GM12891 (cell line): ENCODE measurements at places on chromosomes 1 and 21.

- no peak for DNase-seq
Measured at GRCh38 chr1:214002060-214002459, 14.3 kb downstream of the PROX1 start.

GRCh38 chr21:45997205-45997494 lies 15.6 kb downstream of the COL6A1 start:
- DNase-seq: no peak

GRCh38 chr1:206472454-206472853 lies 2.2 kb downstream of the IKBKE start:
- no peak for DNase-seq

DNA sequence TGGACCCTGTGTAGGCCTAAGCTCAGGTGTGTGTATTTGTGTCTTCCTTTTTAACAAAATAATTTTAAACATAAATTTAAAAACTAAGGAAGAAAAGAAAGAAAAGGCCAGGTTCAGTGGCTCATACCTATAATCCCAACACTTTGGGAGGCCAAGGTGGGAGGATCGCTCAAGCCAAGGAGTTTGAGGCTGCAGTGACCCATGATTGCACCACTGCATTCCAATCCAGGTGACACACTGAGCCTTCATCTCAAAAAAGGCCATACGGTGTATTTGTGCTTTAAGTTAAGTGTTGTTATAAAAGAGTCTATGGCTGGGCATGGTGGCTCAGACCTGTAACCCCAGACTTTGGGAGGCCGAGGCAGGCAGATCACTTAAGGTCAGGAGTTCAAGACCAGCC lies 8.3 kb downstream of the RAB3B start:
- DNase-seq: no peak

DNA sequence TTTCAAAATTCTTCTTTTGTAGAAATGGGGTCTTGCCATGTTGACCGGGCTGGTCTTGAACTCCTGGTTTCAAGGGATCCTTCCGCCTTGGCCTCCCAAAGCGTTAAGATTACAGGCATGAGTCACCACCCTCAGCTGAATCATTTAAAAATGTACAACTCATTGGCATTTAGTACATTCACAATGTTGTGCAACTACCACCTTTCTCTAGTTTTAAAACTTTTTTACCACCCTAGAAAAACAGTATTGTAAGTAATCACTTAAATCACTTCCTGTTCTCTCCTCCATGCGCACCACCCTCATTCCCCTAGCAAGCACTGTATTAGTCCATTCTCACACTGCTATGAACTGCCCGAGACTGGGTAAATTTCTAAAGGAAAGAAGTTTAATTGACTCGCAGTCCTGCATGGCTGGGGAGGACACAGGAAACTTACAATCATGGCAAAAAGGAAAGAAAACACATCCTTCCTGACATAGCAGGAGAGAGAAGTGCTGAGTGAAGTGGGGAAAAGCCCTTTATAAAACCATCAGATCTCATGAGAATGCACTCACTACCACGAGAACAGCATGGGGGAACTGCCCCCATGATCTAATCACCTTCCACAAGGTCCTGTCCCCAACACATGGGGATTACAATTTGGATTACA lies 14.4 kb upstream of the THEM5 start:
- DNase-seq: no peak

GRCh38 chr1:118988186-118989005 lies at the start of gene TBX15:
Gene TBX15 (minus strand): TSS chr1:118988343. CDS start chr1:118987795, 548 bp downstream.
- no peak for DNase-seq

DNA sequence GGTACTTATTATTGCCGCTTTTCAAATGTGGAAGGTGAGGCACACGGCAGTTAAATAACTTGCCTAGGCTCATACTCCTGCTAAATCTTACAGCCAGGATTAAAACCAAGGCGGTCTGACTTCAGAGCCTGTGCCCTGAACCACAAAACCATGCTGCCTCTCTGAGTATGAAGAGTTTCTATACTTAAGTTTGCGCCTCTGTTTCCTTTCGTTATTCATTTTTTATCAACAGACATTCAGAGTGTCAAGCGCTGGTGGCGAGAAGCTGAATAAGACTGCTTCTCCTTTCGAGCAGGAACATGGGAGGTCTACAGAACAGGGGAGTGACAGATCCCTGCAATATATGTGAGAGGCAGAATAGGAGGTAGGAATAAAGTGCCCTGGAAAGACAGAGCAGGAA lies 96.0 kb upstream of the DUSP10 start:
- no peak for DNase-seq

DNA sequence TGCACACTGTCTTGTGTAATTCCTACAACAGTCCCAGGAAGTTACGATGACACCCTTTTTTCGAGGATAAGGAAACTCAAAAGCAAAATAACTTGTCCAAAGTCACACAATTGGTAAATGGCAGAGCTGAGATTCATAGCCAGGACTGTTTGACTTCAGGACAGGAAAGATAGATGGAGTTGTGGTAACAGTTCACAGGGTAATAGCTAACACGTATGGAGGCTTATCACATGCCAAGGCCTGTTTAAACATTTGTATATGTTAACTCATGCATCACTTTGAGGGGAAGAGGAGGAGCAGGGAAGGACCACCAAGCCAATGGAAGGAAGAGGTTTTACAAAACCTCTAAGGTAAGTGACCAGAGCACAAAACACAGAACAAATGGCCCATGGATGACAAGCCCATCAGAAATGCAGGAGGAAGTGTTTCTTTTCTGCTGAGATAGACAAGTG lies 2.8 kb downstream of the DHCR24 start:
- no peak for DNase-seq

GRCh38 chr1:25037174-25038074 lies 107.3 kb upstream of the RUNX3 start:
- DNase-seq: peak; percentile 67

DNA sequence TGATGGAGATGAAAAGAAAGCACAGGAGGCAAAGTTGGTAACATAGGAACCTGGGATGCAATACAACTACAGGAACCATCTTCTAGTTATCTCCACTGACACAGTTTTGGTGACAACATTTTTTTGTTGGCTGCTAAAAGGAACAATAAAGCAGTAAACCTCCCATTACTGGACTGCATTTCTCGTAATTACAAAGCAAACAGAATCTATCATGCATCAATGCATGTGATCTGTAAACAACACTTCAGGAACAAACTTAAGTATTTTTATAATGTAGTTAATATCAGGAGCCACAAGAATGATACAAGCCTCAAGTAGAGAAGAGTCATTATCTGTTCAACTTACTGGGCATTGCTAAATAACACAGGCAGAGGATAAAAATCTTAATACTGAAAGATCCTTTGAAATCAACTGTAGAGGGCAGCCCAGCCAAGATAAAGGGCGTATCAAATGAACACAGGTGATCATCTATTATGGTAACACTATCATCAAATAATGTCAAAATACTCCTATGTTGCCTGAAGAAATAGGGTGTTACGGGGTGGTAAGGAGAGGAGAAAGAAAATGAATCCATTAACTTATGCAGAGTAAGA lies 193.3 kb downstream of the EIF4G3 start:
- DNase-seq: no peak

GRCh38 chr1:172085317-172085716 lies 244.0 kb downstream of the DNM3 start:
- no peak for DNase-seq

DNA sequence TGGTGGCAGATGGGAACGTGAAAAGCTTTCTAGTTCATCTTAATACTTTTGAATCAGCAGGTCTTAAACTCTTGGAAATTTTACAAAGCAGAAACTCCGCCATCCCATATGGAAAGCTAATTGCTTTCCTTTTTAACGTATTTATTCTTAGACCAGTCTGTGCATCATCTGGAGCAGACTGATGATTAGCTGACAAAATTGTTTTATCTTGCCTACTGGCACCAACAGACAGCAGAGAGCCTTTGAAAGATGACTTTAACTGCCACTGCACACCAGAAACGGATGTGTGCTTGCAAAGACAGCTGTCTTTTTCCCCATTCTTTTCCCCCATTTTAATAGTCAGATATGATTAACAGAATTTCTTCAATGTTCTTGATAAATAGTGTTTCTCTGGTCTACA lies 97.0 kb downstream of the PLD5 start:
- no peak for DNase-seq

DNA sequence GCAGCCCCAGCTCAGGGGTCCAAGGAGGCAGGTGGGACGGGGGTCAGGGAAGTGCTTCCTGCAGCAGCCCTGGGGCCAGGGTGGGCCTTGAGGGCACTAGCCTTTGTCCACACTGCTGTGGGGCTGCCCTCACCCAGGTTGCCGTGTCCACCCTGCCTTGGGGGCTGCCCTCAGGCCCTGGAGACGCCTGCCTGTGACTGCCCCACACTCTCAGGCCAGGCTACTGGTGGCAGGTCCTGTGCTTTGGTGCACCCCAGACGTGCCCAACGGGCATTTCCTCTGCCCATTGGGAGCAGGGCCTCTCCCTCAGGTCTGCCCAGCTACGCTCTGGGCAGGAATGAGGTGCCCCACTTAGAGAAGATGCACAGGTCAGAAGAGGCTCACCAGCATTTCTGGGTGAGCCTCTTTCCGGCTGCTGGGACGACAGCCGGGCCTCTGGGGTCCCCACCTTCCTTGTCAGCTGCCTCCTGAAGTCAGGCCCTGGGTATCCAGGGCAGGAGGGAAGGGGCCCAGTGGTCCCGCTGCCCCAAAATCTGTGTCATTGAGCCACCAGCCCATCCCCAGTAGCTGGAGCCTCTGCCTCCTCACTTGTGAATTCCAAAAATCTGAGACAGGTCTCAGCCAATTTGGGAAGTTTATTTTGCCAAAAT lies 2.7 kb upstream of the MMEL1 start:
- no peak for DNase-seq

DNA sequence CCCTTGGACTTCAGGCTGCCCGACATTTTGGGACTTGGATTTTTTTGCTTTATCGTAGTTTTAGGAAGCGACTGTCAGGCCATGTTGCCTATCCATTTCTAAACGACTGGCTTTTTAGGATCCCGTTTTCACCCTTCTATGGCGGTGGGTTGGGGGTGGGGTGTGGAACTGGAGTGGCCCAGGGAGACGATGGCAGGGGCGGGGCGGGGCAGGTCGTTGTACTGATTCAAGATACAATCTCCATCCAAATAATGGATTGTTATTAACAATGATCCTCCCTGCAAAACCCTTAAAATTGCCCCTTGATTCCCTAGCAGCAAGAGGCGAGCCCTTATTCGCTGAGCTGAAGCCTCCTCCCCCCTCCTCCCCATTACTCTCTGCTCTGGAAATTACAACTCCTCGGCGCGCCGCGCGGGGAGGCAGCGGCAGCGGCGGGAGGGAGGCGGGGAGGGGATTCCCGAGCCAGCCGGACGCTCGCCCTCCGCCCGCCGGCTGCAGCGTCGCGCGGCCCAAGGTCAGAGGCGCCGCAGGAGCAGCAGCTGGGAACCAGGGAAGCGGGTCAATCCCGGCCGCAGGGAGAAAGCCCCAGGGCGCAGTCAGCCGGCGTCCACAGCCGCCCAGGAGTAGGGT lies at the start of gene TRIM67:
TSS of gene TRIM67 (plus strand) at position 392 of the 630 bp plus-strand sequence. CDS start 912 bp downstream, outside the sequence.
- peak; percentile 27 for DNase-seq

- DNase-seq: no peak
Measured at GRCh38 chr1:230568676-230569075, 73.6 kb upstream of the COG2 start.

DNA sequence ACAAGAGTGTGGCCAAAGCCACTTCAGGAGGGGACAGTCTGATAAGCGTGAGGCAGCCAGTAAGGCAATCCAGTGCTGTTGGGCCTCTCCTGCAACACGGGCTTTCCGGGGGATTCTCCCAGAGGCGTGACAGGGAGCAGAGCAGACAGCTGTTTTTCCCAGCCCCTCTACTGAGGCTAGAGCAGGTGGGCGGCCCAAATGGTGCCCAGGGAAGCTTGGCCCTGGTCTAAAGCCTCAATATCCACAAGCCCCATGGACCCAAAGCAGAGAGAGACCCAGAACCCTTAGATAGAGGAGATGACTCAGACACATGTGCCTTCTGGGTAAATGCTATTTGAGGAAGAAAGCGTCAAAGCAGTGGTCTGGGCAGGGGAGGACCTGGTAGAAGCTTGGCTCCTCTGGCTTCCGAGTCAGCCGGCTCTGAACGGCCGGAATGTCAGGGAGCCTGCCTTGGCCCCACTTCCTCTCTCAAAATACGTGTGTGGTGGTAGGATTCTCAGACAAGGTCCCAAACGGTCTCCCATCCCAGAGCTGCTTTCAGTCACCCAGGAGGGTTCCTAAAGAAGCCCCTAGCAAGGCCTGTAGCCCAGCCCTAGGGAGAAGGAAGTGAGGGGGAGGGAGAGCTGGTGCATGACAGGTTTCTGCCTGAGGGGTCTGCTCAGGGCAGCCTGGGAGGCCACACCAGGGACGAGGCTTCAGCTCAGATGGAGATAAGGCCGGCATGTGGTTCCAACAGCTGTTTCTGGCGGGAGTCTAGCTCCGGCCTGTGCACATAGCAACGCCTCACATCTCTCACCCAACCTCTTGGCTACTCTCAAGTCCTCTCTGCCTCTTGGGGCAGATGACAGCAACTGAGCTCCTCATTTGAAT lies 28.8 kb downstream of the PIK3C2B start:
- peak; percentile 50 for DNase-seq

- DNase-seq: no peak
Measured at GRCh38 chr1:30200161-30200560, 523.2 kb downstream of the MATN1 start.

DNA sequence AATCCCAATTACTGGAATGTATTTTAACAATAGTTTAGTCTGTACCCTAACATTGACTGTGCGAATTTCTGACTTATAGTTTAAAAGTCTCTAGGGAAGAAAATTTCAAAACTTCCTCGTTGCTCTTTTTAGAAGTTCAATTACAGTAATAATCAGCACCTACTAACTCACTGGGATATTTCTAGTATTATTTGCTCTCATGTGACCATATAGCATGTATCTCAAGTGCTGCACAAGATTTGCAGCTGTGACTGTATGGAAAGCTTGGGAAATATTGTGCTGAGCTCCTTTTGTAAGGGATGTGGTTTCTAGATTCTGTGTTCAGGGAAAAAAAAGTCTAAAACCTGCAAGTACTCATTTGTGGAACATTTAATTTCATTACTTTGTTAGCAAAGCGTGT lies 153.1 kb downstream of the ST6GALNAC3 start:
- no peak for DNase-seq

DNA sequence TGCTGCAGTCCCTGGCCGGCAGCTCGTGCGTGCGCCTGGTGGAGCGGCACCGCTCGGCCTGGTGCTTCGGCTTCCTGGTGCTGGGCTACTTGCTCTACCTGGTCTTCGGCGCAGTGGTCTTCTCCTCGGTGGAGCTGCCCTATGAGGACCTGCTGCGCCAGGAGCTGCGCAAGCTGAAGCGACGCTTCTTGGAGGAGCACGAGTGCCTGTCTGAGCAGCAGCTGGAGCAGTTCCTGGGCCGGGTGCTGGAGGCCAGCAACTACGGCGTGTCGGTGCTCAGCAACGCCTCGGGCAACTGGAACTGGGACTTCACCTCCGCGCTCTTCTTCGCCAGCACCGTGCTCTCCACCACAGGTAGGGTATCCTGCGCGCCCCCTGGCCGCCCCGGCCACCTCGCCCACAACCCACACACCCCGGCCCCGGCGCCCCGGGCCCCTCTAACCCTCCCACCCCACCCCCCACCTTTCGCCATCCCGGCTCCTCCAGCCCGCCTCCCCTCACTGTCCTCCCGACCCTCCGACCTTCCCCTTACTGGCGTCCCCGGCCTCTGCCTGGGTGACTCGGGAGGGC lies 352 bp downstream of the KCNK1 start:
- peak; percentile 41 for DNase-seq

GRCh38 chr1:7670334-7671145 lies 100.6 kb upstream of the VAMP3 start:
- no peak for DNase-seq

GRCh38 chr1:178397678-178398077 lies 99.1 kb downstream of the CLEC20A start:
- no peak for DNase-seq
